AG04450 (cell line): ENCODE measurements at places on chromosomes 7 and 10.

DNA sequence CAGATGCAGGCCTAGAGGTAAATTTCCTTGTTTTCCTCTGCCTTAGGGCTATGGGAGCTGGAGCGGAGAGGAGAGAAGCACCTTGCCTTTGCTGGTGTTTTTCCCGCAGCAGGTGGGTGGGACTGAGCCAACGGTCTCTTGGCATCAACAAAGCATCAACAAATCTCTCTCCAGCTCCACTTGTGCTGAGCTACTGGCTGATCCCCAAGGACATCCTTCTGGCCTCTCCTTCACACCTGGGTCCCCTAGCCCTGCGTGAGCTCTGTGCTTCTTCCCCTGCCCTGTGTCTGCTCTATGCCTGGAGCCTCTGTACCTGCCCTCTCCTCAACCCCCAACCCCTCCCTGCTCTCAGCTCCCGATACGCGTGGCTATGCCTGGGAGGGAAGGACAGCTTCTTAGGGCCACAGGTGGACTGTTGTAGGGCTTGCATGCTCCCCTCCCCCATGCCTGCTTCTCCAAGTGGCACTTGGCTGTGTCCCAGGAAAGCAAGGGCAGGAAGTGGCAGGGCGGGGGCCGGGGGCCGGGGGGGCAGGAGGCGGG lies 3.2 kb upstream of the CLDN4 start:
- DNase-seq: no peak

GRCh38 chr7:31134246-31135188 lies 82.4 kb downstream of the ADCYAP1R1 start:
- peak; percentile 23 for DNase-seq

DNA sequence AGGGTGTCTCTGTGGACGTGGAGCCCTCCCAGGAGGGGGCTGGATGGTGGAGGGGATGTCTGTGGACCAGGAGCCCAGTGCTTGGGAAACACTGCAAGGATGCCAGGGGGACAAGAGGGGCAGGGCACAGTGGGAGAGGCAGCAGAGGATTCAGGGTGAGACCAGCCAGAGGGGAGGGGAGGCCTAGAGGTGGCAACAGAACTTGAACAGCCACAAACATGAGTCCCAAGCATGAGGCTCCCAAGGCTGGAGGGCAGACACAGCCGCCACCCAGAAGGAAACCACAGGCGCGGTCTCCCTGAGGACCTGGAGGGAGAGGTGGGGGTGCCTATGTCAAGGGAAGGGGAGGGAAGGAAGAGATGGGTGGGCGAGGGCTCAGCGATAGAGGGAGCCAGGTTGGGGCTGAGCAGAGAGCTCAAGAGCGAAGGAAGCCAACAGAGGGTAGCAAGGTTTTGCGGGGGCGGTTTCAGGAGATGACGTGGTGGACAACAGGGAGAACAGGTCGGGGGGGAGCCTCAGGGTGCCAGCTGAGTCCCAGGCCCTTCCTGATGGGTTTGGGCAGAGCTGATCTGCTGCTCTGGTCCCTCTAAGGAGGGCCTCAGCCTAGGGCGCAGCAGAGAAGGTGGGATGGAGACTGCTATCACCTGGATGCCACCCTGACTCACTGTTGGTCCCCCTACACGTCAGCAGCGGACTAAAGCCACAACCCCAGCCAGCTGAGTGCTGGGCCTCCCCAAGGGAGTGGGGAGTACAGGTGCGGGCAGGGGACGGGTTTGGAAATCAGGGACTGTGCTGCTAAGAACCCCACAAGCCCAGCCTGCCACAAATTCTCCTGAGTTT lies 6.7 kb upstream of the PILRA start:
- DNase-seq: no peak

GRCh38 chr10:47076949-47077361 lies 165.7 kb downstream of the PTPN20 start:
- no peak for DNase-seq

GRCh38 chr7:152959610-152960009 lies 200.1 kb downstream of the ACTR3B start:
- no peak for DNase-seq

DNA sequence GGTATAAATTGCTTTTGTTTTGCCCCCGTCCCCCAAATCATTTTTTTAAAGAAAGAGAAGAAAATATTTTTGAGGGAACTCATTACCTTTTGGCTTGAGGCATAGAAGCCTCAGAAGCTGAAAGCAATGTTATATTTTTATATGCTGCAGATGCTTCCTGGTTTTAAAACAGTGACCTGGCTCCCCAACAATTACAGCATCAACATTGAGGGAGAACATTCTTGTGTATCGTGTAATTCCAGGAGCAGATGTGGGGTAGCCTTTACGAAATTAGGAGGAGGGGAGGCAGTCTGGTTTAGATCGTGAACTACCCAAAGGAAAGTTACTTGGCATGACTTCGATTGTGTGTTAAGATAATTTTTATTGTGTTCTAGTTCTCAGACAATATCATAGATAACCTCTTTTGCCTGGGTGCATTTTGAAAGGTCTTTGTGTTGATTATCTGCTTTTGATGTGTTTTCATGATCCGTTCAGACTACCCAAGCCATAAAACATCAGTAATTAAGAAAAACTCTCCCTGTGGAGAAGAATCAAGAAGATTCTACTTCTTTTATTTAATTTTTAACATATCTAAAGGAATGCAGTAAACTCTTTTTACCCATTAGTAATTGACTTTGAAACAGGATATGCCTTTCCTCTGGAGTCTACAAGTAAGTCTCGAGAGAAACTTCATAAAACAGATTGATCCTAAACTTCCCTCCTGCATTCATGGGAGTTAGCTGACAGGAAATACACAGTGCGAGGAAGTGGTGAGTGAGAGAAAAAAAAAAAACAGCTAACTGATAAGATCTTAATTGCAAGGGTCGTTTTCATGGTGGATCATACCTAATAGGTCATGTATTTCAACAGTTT lies 141.4 kb downstream of the KIAA1217 start:
- DNase-seq: no peak

- DNase-seq: no peak
Observed at GRCh38 chr10:48252354-48252650, 22.2 kb downstream of the FRMPD2 start.

DNA sequence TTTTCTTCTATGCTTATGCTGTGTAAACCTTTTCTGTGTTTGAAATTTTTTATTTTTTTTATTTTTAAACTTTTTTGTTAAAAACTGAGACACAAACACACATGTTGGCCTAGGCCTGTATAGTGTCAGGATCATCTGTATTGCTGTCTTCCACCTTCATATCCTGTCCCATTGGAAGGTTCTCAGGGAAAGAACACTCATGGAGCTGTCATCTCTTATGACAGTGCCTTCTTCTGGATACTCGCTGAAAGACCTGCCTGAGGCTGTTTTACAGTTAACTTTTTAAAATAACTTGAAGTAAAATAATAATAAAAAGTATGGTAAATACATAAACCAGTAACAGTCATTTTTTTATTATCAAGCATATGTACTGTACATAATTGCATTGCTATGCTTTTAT lies 34.1 kb downstream of the CREM start:
- no peak for DNase-seq

- no peak for DNase-seq
Observed at GRCh38 chr10:6327961-6328698, 125.4 kb downstream of the PFKFB3 start.

- no peak for DNase-seq
Observed at GRCh38 chr7:101232141-101232850, 5.3 kb downstream of the CLDN15 start.

GRCh38 chr7:42285383-42285824 lies 48.4 kb upstream of the GLI3 start:
- DNase-seq: no peak

DNA sequence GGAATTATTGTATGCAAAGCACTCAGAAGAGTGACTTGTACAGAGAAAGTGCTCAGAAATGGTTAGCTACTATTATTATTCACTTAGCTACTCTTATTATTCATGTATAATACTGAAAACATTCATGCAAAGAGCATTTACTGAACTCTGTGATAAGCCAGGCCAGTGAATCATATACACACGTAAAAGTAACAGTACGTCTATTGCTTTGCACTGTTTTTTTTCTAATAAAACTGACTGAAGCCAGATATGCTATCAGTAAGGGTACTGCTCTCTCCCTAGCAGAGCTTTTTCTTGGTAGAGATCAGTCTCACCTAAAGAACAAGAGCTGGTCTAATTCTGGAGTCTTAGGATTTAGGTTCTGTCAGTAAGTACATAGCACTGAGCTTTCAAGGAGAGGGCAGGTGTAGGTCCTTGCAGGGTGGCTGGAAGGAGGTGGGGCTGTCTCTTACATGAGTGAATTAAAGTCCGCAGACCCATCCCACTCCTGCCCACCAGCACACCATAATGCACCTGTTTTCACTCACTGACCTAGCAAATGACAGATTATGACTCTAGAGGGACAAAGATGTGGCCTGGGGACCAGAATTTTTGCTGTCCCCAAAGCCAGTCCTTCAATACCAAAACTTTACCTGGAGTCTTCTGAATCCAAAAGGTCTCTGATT lies 145.9 kb downstream of the ARID5B start:
- no peak for DNase-seq

- no peak for DNase-seq
Observed at GRCh38 chr10:124564881-124565280, 103.3 kb downstream of the LHPP start.
